Regular cardiac myocyte (primary cell): ENCODE measurements at places on chromosomes 6 and 20. TPM values are rescaled to one million over a fixed set of nuclear protein-coding genes. Genes with fewer than 3 reads are reported as not detected.

The RNF217 gene
- 8.2 and 21.1 TPM in 2 replicates for total RNA-seq

The TFAP2D gene
- total RNA-seq = not detected in 2 replicates

The GUCA1A gene
- not detected in 2 replicates for total RNA-seq

The SLC32A1 gene
- under 0.01 TPM in 1 of 2 replicates, not detected in the other for total RNA-seq
